ENCODE measurements at places on chromosomes 7 and 10.

- no peak for DNase-seq
Measured at GRCh38 chr7:2080060-2080387, 152.7 kb downstream of the MAD1L1 start.

GRCh38 chr10:68697106-68697505 lies 23.9 kb upstream of the CCAR1 start:
- no peak for DNase-seq

DNA sequence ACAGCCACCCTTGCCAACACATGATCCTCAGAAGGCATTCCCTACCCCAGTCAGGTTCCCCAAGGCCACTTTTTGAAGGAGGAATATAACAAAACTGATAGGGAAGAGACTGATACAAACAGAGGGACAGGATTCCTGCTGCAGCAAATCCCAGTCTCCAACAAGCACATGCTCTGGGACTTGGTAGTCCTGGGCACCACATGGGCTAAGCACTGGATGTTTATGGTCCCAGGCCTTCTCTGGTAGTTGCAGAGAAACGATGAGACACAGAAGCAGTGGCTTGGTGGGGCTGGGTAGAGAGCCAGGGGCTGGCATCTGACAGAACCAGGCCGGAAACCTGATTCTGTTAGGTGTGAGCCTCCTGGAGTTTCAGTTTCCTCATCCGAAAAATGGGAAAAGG lies 3.2 kb downstream of the VSTM4 start:
- no peak for DNase-seq

DNA sequence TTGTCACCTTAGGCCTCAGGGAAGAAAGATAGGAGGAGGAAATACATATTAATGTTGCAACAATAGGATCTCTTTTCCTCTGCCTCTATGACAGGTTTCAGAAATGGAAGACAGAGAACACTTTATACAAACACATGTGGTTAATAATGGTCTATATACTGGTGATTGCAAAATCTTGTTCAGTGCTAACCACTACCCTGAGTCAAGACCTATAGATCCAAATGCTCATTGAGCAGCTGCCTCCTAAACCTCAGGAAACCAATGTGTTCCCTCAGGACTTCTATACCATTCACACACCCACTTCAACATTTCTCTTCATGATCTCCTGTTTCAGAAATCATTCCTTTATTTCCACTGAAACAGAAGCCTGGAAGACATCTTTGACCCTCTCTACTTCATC lies 32.5 kb upstream of the VWDE start:
- no peak for DNase-seq

DNA sequence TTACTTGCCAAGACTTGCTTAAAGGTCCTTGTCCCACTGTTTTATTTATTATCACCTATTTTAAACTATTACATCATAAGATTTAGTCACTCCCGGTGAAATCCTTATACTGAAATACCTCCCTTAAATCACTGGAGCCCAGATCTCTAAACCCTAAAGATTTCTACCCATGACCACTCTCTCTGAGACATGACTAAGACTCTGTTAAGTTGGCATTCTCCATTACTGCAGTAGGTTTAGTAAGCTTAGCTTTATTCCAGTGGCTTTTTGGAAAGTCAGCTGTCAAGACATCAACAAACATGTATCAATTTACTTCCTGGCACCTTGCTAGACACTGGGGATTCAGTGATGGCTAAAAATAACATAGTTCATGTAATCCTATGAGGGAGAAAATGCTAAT lies 874.2 kb downstream of the KCNMA1 start:
- no peak for DNase-seq
